ENCODE measurements at places on chromosomes 16 and 17. TPM values are rescaled to one million over a fixed set of nuclear protein-coding genes. Genes with fewer than 3 reads are reported as not detected.

DNA sequence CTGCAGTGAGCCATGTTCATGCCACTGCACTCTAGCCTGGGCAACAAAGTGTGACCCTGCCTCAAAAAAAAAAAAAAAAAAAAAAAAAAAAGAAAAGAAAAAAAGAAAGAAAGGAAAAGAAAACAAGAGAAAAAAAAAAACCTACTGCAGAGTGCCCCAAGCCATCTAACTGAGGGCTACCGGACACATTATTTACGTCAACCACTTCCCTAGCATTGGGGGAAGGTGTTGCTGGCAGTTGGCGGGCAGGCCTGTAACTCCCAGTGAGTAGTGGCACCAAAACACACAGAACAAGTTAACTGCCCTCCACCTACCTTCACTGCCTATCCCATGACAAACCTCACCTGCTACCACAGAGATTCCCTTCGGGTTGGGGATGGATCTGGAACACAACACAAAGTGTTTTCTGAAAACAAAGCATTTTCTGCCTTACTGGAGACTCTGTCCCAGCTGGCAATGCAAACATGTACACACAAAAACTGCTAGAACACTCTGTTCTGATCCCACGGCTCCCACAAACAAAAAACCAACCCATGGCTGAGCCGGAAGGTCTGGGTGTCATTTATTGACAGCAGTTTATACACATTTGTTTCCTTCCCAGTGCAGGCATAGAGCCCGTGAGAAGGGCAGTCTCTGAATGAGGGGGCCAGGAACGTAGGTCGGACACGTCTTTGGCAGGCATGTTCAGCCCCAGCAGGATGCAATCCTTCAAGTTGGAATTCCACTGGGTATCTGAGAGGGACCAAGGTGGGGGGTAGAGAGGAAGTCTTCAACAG, 11.0 kb downstream of the PHB1 start:
- H3K36me3 ChIP-seq: peaks cover 59% of the 10 kb centered on the region
- H3K4me1 ChIP-seq: no peaks in the 10 kb centered on the region
- H3K4me3 ChIP-seq: no peak overlapping the region
- DNase-seq: no peak
- H3K27ac ChIP-seq: no peak overlapping the region

DNA sequence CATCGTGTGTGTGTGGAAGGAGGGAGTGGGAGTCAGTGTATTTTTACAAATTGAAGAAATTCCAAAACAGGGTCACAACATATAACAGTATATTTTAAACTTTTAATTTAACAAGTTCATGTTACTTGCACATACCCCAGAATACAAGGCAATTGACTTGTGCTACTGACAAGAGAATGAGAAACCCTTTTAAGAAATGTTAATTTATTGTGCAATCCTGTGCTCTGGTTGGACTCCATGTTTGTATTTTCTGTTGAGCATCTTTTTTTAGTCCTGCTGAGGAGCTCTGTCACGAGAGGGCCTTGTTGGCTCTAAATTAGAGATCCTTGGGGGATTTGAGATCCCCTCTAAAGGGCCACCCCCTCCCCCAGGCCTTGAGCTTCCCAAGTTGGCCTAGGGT, 1.1 kb upstream of the EMP2 start:
- no peak for DNase-seq
- H3K4me3 ChIP-seq: no peak overlapping the region
- H3K36me3 ChIP-seq: no peaks in the 10 kb centered on the region
- H3K27me3 ChIP-seq: no peaks in the 10 kb centered on the region

HS3ST3B1 gene
- 3.9 TPM for total RNA-seq

KPNA2 gene
- total RNA-seq: 18.0 TPM

CCDC144A gene
- 1.5 TPM for total RNA-seq

AGRP gene
- not detected for total RNA-seq

GRCh38 chr16:54687043-54687899, 243.4 kb upstream of the IRX5 start:
- H3K27ac ChIP-seq: no peak overlapping the region
- no peak for DNase-seq
- no peak overlapping the region for H3K4me3 ChIP-seq
- no peaks in the 10 kb centered on the region for H3K36me3 ChIP-seq
- no peaks in the 10 kb centered on the region for H3K4me1 ChIP-seq

DNA sequence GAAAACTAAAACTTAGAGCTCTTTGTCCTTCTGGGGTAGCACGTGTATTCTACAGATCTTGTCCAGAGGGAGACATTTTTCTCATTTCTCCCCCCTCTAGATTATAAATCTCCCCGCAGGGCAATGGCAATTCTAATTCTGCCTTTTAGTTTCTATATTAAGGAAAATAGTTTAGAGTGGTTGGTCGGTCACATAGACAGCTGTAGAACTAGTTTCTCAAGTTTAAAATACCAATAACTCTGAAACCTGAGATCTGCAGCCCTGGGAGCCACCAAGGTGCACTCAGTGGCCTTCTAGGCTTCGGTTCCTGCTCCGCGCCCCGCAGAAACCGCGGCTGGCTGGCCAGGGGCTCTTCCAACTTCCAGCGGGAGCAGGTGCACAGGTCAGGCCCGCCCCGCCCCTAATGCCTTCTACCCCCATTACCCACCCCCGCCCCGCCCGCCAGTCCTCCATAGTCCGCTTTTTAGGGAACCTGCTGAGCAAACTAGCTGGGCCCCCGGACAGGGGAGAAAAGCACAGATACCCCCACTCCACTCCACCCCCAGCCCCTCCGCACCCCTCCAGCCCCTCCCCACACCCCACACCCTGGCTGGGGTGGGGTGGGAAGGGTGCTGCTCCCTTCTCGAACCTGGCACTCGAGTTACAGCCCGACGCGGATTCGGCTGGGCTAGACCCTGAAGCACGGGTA, 431 bp downstream of the SLFN11 start:
- H3K27ac ChIP-seq: peak overlapping the region; percentile 93
- peaks cover 5% of the 10 kb centered on the region for H3K36me3 ChIP-seq
- peaks cover 8% of the 10 kb centered on the region for H3K4me1 ChIP-seq
- DNase-seq: peak; percentile 29

DNA sequence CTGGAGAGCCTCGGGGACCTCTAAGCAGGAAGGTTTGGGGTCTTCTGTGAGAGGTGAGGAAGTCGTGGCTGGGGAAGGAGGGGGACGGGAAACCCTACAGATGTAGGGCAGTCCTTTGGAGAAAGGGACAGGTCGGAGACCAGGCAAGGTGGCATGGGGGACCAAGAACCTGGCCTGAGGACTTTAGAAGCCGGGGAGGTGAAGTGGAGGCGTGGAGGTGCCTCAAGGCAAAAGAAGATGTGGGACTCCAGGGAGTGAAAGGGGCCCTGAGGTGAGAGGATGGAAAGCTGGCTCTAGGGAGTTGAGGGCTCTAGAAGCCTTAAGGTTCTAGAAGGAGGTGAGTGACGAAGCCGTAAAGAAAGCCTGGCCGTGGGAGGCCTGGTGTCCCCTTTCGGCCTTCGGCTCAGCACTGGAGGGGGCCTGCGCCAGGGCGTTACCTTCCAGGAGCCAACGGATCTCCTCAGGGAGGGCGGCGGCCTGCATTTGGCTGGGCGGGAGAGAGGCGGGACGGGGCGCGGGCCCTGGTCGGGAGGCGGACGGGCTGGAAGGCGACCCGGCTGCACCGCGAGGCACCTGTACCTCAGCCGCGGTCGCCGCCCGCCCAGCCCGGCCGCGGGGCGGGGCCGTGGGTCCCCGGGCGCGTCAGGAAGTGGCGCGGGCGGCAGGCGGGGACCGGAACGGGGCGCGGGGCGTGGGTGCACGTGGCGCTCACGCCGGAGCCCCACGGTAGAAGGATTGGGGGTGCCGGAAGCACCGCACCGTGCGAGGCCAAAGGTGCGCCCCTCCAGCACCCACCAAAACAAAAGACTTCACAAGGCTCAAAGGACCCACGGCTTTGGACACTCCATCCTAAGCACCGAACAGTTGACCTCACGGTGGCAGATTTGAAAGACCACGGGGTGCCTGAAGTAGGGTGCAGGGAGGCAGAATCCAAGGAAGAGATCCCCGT, at the start of gene SKAP1:
SKAP1 (minus strand) TSS at position 577 of the 949 bp plus-strand sequence.
- no peaks in the 10 kb centered on the region for H3K36me3 ChIP-seq
- peaks cover 33% of the 10 kb centered on the region for H3K27me3 ChIP-seq
- DNase-seq: no peak
- no peak within 1 kb of the TSS for H3K4me3 ChIP-seq
- no peak within 1 kb of the TSS for H3K27ac ChIP-seq

ZFPM1 gene
- total RNA-seq: 4.3 TPM

- H3K36me3 ChIP-seq: no peaks in the 10 kb centered on the region
- H3K4me1 ChIP-seq: peaks cover 3% of the 10 kb centered on the region
- no peak overlapping the region for H3K27ac ChIP-seq
- H3K27me3 ChIP-seq: peaks cover 81% of the 10 kb centered on the region
- DNase-seq: no peak
Measured at GRCh38 chr16:704047-704446, 1.6 kb downstream of the FBXL16 start.

Measured in heart left ventricle (tissue), 16 donors.